ENCODE measurements at places on chromosomes 11 and 22.

DNA sequence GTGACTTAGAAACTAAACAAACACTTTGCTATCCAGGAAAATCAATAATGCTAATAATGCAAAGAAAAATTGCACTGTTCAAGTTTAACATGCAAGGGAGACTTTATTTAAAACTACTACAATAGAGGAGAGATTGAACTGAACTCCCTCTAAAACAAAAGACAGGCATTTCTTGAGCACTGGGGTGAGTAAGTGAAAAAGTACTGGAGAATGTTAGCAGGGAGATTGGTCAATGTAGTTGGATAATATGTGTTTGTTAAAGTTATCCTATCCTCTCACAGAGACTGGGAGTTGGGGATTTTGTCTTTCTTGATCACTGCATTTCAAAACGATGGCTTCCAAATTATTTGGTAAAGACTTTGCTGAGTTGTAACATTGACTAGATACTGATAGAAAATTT is 77.6 kb downstream of the LUZP2 start:
- no peak for DNase-seq

- DNase-seq = no peak
Observed at GRCh38 chr22:29096736-29097669, 24.2 kb downstream of the KREMEN1 start.

GRCh38 chr11:134253188-134253993 is at the start of the genes ACAD8 and THYN1:
ACAD8 (plus strand) TSS chr11:134253568; CDS start chr11:134253601, 33 bp downstream.
THYN1 (minus strand) TSS chr11:134253352; CDS start chr11:134252882, 470 bp downstream.
- DNase-seq = peak; percentile 91

DNA sequence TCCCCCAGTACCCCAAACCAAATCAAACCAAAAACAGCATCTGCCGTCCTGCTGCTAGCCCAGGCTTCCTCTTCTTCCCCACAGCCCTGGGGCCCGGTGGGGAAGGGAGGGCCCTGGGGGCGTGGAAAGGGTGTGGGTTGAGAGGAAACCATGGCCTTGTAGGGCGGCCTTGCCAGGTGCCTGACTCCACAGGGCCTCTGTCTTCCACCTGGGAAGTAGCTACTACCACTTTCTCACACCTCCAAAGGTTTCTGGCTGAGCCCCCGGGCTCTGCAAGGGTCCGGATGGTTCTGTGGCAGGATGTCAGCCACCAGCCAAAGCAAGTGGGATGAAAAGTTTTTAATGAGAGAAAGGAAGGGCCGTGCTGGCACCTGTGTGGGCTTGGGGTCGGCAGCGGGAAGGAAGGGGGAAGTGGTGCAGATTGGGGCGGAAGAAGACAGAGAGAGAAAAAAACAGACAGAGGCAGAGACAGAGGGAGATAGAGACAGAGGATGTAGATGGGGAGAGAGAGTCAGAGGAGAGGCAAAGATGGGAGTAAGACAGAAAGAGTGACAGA is 10.5 kb downstream of the TPST2 start:
- no peak for DNase-seq

GRCh38 chr11:75785187-75785586 is 16.6 kb downstream of the DGAT2 start:
- DNase-seq = no peak

GRCh38 chr11:19511413-19512183 is 201.0 kb upstream of the NAV2 start:
- DNase-seq = no peak

- no peak for DNase-seq
Observed at GRCh38 chr11:24820541-24820940, 323.7 kb downstream of the LUZP2 start.

DNA sequence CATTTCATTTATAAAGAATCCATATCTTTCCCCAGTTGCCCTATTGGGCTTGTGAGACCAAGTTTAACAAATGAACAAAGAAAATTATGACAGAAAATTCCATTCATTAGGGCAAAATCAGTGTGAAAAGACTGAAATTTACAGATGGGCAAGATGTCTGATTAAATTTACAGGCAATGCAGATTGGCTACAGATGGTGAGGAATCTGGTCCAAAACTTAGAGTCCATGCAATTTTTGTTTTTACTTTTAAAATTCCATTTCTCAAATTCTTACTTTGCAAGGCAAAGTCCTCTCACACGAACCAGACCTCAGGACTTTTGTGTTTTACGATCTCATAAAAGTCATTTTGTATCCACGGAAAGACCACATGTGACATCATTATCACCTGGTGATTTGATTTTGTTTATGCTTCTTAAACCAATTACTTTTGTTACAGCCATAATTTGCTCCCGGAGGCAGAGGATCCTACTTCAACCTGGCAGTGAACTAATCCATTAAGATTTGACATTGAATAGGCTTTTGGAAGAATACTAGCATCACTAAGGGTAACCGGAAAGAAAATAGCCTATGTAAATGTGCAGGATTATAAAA is 843.7 kb upstream of the CHORDC1 start:
- no peak for DNase-seq

- no peak for DNase-seq
Observed at GRCh38 chr11:72352859-72353551, 81.3 kb downstream of the CLPB start.

DNA sequence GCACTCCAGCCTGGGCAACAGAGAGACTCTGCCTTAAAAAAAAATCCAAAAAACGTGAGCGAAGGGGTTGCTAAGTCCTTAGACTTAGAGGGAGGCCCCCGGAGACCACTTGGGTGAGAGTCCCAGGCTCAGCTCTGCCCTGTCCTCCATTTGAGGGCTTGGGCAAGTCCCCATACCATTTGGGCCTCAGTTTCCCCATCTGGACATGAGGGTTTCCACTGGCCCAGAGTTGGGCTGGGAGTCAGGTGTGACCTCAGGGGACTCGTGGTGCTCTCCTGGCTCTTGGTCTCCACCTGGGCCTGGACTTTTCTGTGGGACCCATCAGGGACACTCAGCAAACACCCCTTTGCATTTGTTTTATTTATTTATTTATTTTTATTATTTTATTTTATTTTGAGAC is 35.2 kb upstream of the CSNK1E start:
- no peak for DNase-seq

DNA sequence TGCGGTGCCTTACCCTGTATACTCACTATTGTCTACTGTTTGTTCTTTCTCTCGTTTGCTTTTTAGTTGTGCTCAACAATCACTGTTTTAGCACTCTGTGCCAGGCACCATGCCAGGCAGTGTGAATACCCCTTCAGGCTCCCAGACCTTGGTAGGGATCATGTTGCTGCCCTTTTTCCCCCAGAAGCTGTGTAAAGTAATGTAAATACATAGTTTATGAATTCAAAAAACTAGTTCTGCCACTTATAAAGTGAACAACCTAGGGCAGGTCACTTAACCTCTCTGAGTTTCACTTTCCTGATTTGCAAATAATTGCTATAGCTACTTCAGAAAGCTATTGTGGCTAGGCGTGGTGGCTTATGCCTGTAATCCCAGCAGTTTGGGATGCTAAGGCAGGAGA is 81.0 kb upstream of the CTSC start:
- DNase-seq = no peak

GRCh38 chr11:116813781-116814471 is 9.2 kb downstream of the APOA4 start:
- DNase-seq = no peak

DNA sequence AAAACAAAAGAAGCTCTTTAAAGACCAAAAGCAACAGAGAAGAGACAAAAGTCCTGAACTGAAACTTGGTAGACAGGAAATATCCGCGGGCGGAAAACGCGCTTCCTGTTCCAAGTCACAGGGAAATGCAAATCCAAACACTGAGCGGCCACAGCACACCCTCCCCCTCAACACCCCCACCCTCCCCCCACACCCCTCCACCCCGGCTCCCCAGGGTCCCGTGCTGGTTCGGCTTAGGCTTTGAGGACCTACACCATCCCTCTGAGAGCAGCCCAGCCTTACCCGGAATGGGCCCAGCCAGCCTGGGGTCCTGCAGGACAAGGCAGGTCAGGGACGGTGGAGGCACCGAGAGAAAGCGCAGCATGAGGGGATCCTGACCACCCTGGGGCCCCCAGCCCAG is 160.4 kb downstream of the BRD1 start:
- DNase-seq = no peak

DNA sequence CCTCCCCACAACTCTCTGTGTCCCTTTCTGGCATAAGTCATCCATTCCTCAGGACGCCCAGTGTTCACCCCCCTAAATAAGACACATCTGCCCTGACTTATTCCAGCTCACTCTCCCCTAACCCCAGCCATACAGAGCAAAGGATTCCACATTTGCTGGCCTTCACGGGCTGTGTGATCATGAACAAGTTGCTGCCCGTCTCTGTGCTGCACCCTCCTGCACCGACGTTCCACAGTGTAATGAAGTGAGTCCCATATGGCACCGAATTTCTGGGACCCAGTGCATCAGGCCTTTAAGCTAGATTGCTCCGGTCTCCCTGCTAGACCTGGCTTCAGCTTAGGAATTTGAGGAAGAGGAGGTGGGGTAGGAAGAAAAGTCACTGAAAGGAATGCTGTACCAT is 22.4 kb upstream of the LRRC32 start:
- DNase-seq = no peak

- DNase-seq = no peak
Observed at GRCh38 chr22:19986011-19986409, 30.6 kb downstream of the ARVCF start.

DNA sequence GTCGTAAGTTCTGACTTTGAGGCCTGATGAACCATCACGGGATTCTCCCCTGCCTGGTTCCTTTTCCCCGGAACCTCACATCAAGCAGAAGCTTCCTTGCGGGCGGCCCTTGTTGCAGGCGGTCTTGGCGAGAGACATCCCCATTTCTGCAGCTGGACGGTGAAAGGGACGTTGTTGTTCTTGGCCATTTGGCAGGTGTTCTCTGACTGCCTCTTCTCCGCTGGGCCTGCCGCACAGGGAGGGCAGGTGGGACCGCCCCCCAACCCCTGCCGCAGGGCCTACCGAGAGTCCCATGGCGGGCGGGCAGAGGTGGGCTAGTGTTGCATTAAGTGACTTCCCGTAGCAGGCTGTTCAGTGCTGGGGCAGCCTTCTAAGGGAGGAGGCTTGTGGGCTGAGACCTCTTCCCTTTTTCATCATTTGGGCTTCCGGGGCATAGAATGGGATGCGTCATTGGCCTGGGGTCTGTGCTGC is 26.9 kb upstream of the GRAMD4 start:
- no peak for DNase-seq

DNA sequence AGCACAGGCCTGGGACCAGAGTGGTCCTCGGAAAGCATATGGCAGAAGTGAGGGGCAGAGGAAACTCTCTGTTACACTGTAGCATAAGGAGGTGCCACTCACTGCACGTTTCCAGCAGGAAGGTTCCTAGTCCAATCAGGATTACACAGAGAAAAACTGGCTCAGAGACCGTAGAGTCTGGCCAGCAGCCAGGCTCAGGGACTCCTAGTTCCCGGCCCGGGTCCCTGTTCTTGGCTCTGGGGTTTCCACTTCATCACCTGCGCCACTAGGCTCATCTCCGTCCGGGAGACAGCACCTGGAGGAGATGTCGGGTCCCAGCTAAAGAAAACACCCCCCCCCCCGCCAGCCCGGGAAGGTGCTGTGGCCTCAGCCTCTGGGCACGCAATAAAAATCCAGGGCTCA is 1.1 kb downstream of the TTLL12 start:
- peak; percentile 52 for DNase-seq

- DNase-seq = peak; percentile 59
Observed at GRCh38 chr11:75140269-75141138, 10.4 kb upstream of the SLCO2B1 start.

DNA sequence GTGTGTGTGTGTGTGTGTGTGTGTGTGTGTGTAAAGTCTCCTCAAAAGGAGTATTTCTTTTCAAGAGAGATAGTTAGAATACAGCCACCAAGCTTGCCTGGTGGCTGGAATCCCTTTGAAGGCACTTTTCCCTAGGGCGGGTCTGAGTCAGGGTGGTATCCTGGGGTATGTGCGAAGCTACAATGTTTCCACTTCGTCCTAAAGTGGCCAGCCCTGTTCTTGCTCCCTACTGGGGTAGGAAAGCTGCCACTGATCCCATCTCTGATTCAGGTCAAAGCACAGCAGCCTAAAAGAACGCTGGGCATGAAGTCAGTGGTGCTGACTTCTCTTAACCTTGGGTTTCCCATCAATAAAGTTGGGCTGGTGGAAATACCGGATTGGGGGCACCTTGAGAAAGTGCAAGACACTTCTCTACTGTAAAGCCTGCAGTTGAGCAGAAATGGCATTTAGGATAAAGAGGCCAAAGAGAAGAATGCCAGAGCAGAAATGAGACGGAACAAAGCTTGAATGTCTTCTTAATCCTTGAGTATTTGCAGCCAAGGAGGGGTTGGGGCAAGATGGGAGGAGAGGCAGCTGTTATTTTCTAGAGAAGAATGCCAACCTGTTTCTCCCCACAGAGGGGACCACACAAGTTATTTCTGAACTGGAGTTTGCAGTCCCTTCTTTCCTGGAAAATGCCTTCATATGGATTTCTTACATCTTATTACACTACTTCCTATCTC is 35.3 kb downstream of the ZNRF3 start:
- no peak for DNase-seq

DNA sequence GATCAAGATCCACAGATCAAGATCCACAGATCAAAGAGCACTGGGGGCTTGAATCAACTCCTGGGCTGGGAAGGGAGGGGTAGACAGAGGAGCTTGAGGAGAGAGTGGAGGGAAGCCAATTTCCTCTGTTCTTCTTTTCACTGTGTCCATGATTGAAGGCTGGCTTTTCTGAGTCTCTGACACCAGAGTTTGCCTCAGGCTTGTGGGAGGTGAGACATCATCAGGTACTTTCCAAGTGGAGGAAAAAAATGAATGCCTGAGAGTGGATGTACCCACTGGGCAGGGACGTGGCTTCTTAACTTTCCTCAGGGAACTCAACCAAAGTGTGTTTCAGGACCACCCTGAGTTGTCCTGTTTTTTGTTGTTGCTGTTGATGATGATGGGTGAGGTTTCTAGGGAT is 11.0 kb upstream of the HEPHL1 start:
- DNase-seq = no peak

GRCh38 chr11:33147559-33147958 is 13.7 kb downstream of the CSTF3 start:
- no peak for DNase-seq

DNA sequence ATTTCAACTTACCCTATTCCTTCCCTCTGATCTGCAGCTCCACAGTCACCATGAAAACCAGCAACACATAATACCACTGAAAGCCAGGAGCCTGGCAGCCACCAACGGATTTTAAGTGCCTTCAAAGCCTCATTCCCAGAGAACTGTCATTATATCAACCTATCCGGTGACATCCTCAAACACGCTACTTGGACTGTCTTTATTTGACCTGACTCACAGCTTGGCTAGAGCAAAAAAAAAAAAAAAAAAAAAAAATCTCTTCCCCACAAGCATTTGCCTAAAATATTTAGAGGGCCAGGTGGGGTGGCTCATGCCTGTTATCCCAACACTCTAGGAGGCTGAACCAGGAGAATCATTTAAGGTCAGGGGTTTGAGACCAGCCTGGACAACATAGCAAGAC is 32.4 kb upstream of the ARHGAP32 start:
- no peak for DNase-seq
